Caudate nucleus (tissue), 63 donors: ENCODE measurements at places on chromosomes 12 and 14.

- no peak for DNase-seq
These were observed 36.9 kb downstream of the PSEN1 start for GRCh38 chr14:73173092-73173735.

GRCh38 chr12:53067993-53068770 is 11.0 kb downstream of the SPRYD3 start:
- DNase-seq: no peak

DNA sequence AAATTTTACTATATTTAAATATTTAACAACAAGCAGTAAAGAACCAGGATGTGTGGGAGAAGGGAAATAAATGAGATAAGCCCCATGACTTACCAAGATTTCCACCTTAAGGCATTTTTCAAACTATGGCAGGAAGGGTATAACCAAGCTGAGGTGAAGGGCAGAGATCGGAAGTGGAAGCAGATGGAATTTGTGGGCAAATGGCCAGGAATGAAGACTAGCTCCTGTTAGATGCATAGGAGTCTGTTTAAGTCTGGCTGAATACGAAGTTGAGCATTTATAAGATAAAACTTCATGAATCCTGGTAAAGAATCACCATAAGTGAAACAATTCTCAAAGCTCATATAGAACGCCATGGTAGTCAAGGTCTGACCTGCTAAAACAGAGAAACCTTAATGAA is 163.5 kb downstream of the DIO2 start:
- DNase-seq: no peak

- DNase-seq: peak; percentile 28
These were observed 228.8 kb upstream of the RGS6 start for GRCh38 chr14:71703477-71703876.

- DNase-seq: no peak
These were observed 29.9 kb downstream of the CDC42BPB start for GRCh38 chr14:103027451-103027850.

GRCh38 chr12:71469258-71469750 is 29.7 kb downstream of the LGR5 start:
- DNase-seq: no peak

GRCh38 chr12:53749986-53750811 is 1.6 kb downstream of the CISTR start:
- DNase-seq: no peak

DNA sequence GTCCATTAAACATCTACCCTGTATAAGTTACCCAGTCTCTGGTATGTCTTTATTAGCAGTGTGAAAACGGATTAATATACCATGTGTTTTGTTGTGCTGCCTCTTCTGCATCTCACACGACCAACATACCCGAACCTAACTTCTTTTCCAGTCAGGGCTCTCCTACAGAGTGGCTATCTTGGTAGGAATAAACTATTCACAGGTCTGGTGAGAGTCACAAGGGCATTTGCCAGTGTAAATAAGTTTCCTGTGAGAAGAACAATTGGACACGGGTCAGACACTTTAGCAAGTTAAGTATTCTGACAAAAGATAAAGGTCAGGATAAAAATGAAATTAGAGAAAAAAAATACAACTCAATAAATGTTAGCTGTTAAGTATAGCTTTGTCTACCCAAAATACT is 60.9 kb downstream of the MYF5 start:
- no peak for DNase-seq

- no peak for DNase-seq
These were observed 10.9 kb downstream of the SLC38A2 start for GRCh38 chr12:46361667-46362034.

DNA sequence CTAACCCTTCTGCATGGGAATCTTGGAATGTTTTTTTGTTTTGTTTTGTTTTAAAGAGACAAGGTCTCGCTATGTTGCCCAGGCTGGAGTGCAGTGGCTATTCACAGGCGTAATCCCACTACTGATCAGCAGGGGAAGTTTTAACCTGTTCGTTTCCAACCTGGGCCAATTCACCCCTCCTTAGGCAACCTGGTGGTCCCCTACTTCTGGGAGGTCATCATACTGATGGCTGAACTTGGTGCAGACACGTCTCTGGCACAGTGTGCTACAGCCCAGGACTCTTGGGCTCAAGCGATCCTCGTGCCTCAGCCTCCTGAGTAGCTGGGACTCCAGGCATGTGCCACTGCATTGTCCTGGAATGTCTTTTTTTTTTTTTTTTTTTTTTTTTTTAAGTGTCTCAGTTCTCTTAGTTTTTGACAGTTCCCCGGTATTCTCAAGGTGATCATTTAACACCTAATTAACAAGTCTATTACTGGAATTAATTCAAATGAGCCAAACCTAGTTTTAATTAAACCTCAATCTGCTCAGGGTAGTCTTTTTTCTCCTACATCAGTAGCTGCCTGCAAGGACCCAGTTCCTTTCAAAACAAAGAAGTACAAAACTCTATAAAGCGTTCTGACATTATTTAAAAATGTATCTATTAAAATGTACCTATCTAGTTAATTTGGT is 49.0 kb upstream of the ISM2 start:
- no peak for DNase-seq

DNA sequence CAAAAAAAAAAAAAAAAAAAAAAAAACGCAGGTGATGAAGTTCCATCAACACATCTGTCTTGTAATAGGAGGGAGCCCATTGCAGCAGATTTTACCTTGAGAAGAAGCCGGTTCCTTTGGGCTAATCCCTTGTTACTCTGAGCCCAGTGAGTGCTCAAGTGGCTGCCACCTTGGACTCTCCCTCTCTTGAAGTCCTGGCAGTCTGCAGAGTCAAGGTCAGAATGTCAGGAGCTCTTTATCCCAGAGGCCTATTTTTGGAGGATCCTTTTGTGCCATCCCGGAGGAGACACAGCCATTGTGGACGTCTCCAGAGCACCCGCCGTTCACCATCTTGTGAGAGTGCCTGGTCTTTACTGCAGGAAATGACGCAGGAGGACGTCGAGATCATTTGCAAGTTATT is 344.2 kb upstream of the FKBP4 start:
- no peak for DNase-seq

DNA sequence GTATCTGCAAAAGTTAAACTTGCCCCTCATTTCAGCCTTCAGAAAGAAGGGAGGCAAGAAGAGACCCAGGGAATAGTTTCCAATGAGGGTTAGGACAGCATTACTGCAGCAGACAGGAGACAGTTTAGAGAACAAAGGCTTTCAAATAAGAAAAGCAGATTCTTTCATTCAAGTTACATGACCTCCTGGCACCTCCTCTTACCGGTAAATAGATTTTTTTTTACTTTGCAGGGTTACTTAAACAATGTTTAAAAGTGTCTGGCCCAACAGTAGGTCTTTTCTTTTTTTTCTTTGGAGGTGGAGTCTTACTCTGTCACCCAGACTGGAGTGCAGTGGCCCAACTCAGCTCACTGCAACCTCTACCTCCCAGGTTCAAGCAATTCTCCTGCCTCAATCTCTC is 47.1 kb downstream of the SINHCAF start:
- no peak for DNase-seq

- no peak for DNase-seq
These were observed 45.6 kb downstream of the PITPNM2 start for GRCh38 chr12:123105211-123105826.

- DNase-seq: no peak
These were observed 144.2 kb downstream of the ESR2 start for GRCh38 chr14:64149921-64150320.

GRCh38 chr14:39381366-39381765 is 50.9 kb downstream of the FBXO33 start:
- no peak for DNase-seq

GRCh38 chr14:26402126-26402525 is 195.7 kb downstream of the NOVA1 start:
- DNase-seq: no peak

DNA sequence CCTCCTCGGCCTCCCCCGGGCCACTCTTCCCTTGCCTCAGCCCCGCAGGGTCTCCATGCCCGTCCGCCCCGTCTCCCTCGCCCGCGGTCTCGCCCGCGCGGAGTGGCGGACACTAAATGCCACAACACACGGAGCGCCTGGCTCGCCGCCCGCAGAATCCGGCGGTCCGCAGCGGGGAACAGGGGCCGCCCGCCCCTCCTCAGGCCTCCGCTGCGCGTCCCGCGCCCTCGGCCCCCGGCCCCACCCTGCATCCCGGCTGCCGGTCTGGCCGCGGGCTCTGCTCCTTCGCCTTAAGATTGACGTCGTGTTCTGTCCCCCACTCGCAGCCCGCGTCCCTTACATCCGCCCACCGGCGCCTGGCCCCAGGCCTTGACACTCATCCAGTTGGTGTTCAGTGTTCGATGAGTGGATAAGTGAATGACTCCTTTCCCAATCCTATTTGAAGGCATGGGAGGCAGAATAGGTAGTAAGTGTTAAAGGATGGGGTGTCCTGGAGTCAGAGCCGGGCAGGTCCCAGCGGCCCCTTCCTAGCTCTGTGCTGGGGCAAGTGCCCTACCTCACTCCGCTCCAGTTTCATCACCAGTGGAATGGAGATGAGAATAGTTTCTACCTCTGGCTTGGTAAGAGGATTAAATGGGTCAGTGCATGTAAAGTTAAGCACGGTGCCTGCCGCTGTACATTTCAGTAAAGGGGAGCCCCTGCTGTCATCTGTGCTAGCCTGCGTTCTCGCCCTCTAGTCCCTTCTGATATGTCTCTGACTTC is 622 bp downstream of the TECPR2 start:
- no peak for DNase-seq

DNA sequence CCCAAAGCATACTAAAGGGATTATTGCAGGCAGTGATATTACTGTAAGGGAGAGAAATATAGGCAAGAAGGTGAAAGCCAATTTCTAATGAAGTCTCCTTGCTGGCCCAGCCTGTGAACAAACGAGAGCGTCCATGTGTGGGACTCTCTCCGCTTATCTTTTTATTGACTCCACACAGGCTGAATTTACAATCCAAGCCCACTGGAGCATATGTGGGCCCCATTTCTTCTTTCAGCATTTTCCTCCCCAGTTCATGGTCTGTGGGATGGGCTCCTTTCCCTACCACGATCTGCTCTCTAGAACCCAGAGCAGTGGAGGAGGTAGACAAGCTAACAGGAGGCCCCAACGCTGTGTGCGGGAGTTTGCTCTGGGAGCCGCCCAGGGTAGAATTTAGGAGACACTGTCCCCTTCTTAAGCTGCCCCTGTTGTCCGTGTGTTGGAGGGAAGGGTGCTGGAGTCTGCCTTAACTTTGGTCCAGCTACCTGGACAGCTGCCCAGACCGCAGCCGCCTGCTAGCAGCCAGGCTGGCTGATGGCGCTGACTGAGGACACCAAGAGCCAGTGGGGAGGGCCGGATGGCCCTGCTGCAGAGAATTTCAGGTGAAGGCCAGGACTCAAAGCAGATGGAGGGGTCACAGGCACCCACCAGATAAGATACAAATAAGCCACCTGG is 3.2 kb upstream of the HOXC11 start:
- DNase-seq: no peak

DNA sequence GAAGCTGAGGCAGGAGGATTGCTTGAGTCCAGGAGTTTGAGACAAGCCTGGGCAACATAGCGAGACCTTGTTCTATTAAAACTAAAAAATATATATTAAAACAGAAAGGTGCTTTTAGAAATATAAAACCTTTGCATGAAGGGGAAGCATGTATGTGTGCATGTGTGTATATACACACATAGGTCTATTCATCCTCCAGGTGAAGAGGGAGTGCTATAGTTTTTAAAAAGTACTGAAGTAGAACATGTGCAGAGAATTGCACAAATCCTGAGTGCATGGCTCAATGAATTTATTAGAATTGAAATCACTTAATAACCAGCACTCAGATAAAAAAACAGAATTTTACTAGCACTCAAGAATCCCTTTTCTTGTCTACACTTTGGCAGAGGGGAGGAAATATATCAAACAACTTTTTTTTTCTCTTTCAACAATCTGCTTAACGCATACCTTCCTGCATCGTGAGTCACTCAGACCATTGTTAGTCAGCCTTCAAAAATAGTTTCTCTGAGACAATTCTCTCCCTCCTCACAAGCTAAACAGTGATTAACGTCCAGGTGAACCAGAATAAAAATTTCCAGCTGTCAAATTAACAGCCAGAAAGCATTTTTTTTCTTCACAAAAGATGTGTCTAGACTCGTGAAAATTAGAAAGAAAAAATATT is 17.7 kb upstream of the NEDD1 start:
- DNase-seq: no peak

GRCh38 chr12:94025756-94026155 is 122.6 kb upstream of the PLXNC1 start:
- DNase-seq: no peak

- no peak for DNase-seq
These were observed 22.6 kb downstream of the GALNT9 start for GRCh38 chr12:132306885-132307191.

DNA sequence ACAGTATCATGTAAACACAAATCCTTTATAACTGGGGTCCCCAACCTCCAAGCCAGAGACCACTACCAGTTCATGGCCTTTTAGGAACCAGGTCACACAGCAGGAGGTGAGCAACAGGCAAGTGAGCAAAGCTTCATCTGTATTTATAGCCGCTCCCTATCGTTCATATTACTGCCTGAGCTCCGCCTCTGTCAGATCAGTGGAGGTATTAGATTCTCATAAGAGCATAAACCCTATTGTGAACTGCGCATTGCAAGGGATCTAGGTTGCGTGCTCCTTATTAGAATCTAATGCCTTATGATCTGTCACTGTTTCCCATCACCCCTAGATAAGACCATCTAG is 49.9 kb downstream of the LRP6 start:
- no peak for DNase-seq

DNA sequence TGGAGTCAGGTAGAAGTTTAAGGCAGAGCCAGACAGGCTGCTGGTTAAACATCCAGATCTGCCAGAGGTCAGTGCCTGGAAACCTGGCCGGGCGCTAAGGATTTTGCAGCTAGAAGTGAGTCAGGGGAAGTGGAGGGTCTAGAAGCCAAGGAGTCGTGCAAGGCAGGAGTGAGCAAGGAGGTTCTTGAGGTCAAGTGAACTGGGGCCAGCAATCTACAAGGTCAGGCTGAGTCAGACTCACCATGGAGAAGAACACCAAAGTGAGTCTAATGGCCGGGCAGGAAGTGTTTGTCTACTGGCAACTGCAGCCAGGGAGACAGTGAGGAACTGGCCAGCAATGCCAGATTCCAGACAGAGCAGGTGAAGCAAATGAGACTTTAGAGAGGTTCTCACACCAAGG is 628.2 kb downstream of the ETNK1 start:
- DNase-seq: no peak

- DNase-seq: no peak
These were observed 11.3 kb downstream of the LRRC74A start for GRCh38 chr14:76837524-76837923.

DNA sequence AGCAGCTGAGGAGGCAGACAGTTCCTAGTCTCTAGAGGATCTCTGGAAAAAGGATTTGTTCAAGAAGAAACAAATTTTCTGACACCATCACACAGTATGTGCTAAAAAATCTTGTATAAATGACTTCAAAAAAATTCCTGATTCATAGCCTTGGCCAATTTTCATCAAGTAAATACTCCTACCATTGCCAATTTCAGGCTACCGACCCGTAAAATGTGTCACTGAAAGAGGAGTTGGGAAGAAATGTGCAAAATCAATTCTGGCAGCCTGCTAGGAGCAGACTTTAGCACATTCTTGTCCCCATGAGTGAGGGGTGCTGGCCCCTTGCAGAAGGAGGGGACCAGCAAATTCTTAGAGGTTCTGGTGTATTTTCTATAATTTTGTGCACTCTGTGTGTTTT is 109.4 kb downstream of the TMEM30B start:
- no peak for DNase-seq

GRCh38 chr12:52754135-52754534 is 23.0 kb downstream of the KRT76 start:
- no peak for DNase-seq

GRCh38 chr12:121964813-121965643 is 46.6 kb downstream of the CFAP251 start:
- peak; percentile 22 for DNase-seq

GRCh38 chr14:99596071-99596627 is 7.9 kb downstream of the CCDC85C start:
- no peak for DNase-seq
